ENCODE measurements at places on chromosomes 2 and 18. TPM values are rescaled to one million over a fixed set of nuclear protein-coding genes. Genes with fewer than 3 reads are reported as not detected.

Gene ANKRD30BL
- not detected for total RNA-seq

Gene NUP35
- 7.7 TPM for total RNA-seq

Gene CEBPZ
- 19.7 TPM for total RNA-seq

Gene CLEC4F
- not detected for total RNA-seq

Gene UGT1A5
- not detected for total RNA-seq

Gene DYNAP
- not detected for total RNA-seq

Gene ACSL3
- total RNA-seq = 48.1 TPM

Gene SGPP2
- total RNA-seq = not detected

Gene NBAS
- total RNA-seq = 35.1 TPM

Gene RELCH
- 19.2 TPM for total RNA-seq

Gene SP100
- total RNA-seq = 66.1 TPM

Gene SALL3
- not detected for total RNA-seq

Gene IL18RAP
- not detected for total RNA-seq

Gene MROH2A
- not detected for total RNA-seq

Gene SERPINB5
- total RNA-seq = not detected

Gene EMX1
- total RNA-seq = not detected

Gene TRABD2A
- total RNA-seq = 0.51 TPM

Gene CBLN2
- 0.12 TPM for total RNA-seq

Gene DYSF
- 0.70 TPM for total RNA-seq

Gene NOL4
- not detected for total RNA-seq

Gene OTOS
- total RNA-seq = not detected

Gene PEX13
- 11.7 TPM for total RNA-seq

Gene VWA3B
- total RNA-seq = not detected

Gene DNER
- 0.58 TPM for total RNA-seq

Gene POTEE
- not detected for total RNA-seq

Gene RESP18
- total RNA-seq = not detected

Gene TMEFF2
- 5.4 TPM for total RNA-seq

Gene NCK2
- total RNA-seq = 23.2 TPM

Data from pericardium fibroblast (primary cell).